ENCODE measurements at places on chromosomes 1 and 21.

- no peak for DNase-seq
These were observed 11.1 kb upstream of the SSX2IP start for GRCh38 chr1:84701376-84701775.

DNA sequence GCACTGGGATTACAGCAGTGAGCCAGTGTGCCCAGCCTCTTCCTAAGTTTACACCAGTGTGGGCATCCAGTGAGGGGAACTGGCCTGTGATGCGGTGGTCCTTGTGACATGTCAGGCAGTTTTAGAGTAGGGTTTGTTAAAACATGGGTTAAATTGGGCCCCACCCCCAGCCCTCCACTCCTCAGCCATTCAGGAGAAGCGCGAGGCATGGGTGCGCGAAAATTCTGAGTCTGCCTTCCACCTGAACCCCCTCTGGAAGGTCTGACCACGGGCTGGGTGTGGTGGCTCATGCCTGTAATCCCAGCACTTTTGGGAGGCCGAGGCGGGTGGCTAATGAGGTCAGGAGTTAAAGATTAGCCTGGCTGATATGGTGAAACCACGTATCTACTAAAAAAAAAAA is 51.7 kb downstream of the SKI start:
- DNase-seq = no peak

DNA sequence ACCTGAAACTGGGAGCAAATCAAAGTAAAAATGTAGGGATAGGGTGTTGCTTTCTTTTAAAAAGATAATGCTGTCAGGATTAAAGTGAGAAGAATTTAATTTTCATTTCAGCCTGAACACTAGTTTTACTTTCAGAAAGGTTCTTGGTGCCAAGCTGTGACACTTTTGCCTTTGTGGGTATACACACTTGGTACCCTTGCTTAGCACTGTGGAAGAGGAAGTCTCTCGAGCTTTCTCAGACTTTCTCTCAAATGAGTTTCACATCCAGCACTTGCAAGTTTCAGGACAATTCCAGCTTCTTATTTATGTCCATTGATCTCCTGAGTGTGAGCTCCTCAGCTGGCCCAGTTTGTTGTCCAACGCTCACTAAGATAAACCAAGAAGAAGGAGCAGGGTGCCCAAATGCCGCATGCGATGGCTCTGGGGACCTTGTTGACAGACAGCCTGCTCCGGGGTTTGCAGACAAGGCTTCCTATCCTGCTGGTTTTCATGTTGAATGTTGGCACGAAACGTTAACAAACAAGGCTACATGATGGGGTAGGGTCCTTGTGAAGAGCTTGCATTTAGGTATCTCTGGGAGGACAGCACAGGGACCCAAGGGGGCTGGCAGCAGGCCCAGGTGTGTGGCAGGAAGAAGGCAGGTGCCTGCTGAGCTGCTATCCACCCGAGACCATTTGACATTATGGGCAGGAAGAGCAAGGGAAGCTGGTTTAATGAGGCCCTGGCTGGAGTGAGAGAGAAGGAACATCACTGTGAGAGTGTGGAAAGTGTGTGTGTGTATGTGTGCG is 79.7 kb downstream of the POFUT2 start:
- DNase-seq = no peak

DNA sequence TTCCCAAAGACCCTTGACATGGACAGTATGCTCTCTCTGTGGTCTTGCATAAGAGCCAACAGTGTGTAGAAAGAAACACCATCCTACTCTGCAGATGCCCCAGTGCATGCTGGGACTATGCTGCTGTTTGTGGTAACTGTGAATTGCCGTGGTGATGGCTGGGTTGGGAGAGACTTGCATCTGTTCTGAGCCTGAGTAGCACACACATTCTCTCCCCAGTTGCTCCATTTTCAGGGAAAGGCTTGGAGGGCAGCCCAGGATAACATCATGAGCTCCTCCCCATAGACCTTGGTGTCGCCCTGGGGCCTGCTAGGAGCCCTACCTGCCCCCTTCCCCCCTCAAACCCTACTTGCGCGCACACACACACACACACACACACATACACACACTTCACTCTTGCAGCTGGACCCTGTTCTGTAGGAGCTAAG is 120.9 kb upstream of the IPO9 start:
- DNase-seq = peak; percentile 65

DNA sequence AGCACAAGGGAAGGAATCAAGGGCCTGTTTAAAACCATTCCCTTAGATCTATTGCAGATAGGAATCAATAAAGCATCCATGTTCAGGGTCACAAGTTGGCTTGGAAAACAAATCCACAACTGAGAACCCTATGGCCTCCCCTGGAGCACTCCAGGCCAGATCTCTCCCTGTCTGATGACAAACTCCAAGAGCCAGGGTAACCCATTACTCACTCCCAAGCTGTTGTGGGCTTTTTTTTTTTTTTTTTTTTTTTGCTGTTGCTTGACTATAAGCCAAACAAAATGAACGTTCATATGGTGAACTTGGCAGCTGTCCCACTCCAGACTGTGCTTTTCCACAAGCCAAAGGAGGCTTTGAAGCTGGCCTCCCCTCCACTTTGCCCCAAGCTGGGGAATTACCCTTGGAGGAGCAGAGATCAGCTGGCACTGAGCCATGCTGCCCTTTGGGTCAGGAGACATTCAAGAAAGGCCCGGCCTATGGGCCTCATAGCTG is 35.7 kb upstream of the VAV3 start:
- DNase-seq = peak; percentile 2

DNA sequence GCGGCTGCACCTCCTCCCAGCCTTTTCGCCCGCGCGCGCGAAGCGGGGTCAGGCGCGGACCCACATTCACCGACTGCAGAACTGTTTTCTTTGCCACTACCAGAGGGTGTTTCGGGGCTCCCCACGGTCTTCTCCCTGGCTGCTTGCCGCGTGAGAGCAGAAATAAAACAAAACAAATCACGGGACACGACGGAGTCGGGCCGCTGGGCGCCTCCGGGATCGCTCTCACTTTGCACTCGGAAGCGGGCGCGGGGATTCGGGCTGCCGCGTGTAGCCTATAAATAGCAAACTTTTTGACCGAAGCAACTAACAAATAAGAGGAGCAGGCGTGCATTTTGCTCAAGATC is 412.3 kb upstream of the ESRRG start:
- DNase-seq = no peak

DNA sequence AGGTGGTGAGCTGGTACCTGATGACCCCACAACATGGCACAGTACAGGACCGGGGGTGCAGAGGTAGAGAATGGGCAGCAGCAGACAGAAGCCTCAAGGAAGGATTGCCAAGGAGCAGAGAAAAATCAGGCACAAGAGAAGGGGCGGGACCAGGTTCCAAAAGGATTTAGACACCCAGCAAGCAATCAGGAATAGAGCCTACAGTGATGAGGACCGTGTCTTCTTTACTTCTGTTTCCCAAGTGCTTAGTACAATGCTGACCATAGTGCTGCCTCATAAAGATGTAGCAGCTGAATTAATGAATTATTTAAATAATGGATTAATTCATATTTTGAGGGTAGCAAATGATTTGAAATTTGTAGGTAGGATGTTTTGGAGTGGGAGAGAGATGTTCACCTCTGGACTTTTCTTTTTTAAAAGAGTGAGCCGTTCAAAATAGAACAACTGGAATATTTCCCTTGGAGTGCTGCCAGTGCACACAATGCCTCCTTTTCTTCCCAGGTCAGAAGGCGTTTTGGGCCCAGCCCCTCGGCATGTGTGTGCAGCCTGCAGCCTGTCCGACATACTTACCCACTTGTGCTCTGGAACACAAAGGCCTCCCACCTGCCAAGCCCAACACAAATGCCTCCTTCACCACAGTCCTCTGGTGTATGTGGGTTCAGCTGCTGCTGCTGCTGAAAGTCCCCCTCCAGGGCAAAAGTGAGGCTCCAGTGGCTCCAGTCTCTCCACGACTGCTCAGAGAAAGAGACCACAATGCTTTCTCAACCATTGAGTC is 19.6 kb downstream of the KANK4 start:
- no peak for DNase-seq

DNA sequence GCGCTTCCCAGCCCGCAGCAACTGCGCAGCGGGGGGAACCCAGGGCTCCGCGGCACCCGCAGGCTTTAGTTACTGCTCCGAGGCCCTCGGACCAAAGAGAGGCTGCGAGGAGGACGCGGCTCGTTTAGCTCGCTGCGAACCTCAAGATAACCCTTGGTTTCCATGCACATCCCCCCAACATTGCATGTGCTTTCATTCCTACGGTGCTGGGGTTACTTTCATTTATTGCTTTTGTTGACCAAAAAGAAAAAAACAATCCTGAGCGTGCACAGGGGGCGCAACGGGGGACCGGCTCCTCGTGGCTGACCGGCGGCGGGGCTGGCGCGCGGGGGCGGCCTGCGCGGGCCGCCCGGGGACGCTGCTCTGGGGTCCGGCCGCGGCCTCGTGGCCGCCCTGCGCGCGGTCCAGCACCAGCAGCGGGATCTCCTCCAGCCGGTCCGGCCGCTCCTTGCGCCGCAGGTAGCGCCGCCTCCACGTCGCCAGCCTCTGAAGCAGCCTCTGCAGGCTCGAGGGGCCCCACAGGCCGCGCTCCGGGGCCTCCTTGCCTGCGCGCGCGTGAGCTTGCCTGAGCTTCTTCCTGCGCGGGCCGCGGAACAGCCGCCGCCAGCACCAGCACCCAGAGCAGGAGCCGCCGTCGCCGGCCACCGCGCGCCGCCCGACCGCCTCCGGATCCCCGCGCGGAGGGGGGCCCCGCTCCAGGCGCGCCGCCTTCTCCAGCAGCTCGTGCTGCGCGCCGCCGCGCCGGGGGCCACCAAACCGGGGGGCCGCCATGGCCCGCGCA is 77.4 kb downstream of the DESI2 start:
- DNase-seq = no peak

DNA sequence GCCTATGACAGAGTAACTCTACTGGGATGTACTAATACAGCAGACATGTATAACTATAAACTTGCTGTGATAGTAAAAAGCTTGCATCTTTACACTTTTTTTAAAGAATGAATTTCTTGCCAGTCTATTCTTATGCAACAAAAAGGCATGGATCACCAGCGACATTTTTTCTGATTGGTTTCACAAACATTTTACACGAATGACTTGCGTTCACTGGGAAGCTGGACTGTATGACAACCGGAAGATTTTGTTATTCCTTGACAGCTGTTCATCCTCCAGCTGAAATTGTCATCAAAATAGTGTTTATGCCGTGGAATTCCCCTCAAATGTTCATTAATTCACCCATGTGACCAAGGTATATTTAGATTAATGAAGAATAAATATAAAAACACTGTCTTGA is 131.0 kb downstream of the XPR1 start:
- no peak for DNase-seq

- no peak for DNase-seq
These were observed 33.4 kb downstream of the ATF3 start for GRCh38 chr1:212641956-212642355.

DNA sequence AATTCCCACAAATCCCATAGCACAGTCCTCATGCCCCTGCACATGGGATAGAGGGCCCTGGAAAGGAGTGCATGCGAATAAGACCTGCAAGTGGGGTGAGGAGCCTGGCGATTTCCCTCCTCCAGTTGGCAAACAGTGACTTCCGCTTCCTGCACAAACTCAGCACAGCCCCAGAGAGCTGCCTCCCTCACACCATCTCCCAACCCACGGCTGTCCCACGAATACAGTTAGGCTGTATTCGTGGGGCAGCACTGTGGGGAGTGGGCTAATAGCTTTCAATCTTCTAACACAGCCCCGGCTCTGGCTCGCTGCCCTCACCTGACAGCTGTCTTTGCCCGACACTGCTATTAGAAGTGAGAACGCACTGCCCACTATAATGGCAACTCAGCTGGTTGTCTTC is 28.2 kb upstream of the CNTN2 start:
- no peak for DNase-seq

- peak; percentile 32 for DNase-seq
These were observed 30.0 kb upstream of the ACP6 start for GRCh38 chr1:147700042-147701006.

DNA sequence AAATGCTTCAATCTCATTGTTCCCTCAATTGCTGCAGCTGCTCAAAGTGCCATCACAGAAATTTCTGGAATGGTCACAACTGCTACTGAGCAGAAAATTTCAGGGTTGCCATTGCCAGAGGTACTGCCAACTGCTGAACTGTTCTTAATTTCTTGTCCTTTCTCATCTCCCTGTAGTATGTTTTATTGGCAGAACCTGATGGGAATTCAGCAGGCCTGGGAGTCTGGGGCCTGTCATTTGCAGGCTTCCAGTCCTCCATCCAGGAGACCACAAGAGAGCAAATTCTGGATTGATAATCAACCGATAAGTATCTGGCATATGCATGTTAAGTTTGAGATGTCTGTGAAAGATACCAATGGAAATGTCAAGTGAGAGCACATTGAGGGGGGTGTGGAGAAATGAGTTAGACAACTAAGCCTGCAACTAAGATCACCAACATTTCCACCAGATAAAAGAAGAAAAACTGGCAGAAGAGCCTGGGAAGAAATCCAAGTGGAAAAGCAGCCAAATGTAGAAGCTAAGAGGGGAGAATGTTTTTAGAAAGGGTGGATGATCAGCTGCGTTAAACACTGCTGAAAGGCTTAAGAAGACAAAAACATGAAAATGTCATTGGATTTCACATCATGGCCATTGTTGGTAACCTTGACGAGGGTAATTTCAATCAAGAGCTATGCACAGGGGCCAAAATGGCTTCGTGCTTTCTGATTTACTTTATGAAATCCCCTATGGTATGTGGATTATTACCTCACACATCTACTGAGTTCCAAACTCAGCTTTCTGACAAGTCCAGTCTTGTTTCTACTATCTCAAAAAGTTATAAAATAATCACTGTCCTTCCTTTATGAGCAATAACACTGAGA is 648.1 kb downstream of the PLPP3 start:
- no peak for DNase-seq

DNA sequence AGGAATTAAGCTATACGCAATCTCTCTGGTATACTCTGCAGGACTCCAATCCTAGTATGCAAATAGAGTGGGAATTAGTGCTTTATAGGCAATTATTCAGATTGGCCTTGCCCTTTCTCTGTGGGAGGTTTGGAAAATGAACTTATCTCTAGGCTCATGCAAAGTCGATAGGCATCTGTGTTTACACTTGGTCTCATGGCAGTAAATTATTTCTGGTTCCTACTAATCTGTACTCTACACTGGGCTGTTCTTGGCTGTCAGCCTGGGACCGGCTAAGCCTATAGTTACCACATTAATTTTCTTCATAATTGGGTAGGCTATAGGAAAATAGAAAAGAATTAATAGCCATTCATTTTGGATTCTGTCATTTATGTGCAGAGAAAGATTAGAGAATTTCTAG is 544.6 kb downstream of the AMY1C start:
- no peak for DNase-seq

DNA sequence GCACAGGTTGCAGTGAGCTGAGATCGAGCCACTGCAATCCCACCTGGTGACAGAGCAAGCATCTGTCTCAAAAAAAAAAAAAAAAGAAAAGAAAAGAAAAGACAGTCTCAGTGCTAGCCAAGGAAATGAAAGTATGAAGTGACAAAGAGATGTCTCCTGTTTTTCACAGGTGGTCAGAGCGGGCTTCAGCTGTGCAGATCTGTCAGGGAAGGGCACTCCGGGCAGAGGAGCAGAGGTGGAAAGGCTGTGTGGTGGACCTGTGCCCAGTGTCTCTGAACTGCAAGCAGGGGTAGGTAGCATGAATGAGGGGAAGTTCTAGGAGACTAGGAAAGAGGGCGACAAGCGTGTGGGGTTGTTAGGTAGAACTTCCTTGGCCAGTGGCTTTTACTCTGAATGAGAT is 67.5 kb downstream of the CD247 start:
- DNase-seq = no peak

- no peak for DNase-seq
These were observed 6.9 kb upstream of the RAB7B start for GRCh38 chr1:206010060-206010459.

- no peak for DNase-seq
These were observed 65.4 kb upstream of the SMYD2 start for GRCh38 chr1:214215583-214215982.

GRCh38 chr1:161099090-161099802 is 1.1 kb downstream of the KLHDC9 start:
- no peak for DNase-seq

GRCh38 chr21:33541756-33542639 is at the start of gene GART:
GART (minus strand) TSS chr21:33542117; CDS start chr21:33539315, 2,802 bp downstream.
- DNase-seq = no peak

Measured in AG04450 (cell line).